ENCODE measurements at places on chromosomes 7 and 10.

DNA sequence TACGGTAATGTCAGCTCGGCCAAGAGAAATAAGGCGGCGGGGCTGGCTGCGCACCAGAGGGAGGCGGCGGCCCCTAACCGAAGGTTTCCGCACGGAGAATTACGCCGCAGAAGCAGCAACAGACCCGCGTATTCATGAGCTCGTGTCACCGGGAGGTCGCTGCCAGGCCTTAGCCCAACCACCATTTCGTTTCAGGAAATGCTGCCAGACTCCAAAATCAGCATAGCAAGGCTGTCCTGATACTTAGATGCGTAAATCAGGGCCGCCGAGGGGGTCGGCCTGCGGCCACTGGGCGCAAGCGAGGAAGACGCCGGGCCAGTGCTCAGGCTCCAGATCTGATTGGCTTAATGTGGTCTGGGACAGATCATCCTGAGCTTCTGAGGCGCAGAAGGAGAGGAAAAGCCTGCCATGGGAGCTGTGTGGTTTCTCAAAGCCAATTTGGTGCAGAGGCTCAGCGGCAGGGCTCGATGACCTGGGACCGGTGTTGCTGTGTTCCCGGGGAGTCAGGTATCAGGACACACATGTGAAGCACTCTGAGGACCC is 247.9 kb downstream of the BAMBI start:
- peak; percentile 11 for DNase-seq

GRCh38 chr10:3827266-3827665 is 42.3 kb upstream of the KLF6 start:
- peak; percentile 44 for DNase-seq

- peak; percentile 75 for DNase-seq
Measured at GRCh38 chr10:103759100-103759781, 96.1 kb downstream of the SH3PXD2A start.

DNA sequence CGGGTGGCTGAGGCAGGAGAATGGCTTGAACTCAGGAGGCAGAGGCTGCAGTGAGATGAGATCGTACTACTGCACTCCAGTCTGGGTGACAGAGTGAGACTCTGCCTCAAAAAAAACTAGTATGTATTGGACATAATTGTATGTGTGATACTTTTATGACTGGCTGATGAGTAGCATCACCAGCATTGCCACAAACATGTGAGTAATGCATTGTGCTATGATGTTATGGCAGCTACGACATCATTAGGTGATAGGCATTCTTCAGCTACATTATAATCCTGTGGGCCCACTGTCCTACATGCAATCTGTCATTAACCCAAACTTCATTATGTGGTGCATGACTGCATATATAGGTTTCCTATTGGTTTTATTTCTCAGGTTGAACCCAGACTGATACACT is 352.4 kb downstream of the GALNT17 start:
- DNase-seq, result peak; percentile 88

DNA sequence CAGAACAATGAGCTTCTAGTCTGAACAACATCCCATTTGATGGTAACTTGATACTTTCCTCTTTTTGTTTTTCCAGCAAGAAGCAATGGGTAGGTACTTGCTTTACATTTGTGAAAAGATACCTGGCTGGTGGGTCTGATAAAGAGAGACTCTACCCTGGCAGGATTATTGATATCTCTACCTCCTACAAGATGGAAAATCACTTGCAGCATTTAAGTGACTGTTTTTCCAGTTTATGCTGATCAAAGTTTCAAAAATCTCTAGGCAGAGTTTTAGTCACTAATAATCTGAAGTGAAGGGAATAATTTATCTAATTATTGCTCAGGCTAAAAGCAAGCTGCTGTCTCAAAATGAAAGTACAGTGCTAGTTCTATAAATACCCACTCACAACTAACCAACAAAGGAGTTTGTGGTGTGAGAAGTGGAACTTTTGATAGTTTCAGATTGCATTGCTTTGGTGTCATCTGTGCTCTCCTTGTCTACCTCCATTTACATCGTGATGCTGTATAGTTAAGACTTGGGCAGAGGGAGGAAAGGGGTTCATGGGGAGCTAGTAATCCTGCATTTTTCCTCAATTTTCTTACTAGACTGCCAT is 86.0 kb upstream of the ANKRD1 start:
- no peak for DNase-seq

DNA sequence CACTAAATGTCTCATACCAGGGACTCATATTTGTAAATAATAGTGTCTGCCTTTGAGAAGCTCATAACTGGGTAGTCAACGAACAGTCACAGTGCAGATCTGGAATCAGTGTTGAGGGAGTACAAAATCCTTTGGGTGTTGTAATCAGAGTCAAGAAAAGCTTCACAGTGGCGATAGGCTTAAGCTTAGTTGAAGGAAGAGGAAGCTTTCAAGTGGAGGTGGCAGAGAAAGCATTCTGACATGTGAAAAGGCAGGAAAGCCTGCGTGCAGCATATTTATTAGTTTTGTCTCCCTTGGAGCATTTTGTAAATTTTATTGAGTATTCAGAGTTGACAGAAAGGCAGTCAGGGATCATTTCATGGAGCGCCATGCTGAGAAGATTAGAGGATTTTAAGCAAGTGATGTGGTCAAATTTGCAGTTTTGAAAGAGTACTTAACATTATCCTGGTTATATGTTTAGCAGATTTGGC is 104.9 kb downstream of the ADK start:
- peak; percentile 12 for DNase-seq

GRCh38 chr7:107167483-107168232 is 1.1 kb upstream of the HBP1 start:
- peak; percentile 85 for DNase-seq

DNA sequence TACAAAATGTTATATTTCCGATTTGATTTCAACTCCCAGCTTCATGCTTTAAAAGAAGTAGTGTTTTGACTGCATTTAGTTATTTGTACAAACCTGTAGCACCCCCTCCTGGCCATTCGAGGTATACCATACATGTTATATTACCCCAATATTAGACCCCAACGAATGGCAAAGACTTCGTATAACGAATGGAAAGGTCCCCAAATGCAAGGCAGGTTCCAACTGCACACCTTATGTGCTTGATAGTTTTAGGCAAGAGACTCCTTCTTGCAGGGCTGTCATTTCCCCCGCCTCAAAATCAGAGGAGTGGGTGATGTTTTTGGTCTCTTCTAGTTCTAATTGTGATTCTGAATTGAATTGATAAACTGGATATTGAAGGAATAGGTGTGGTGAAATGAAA is 101.1 kb upstream of the TARP start:
- DNase-seq, result peak; percentile 11

- DNase-seq, result peak; percentile 46
Measured at GRCh38 chr7:18494821-18495408, 634 bp upstream of the HDAC9 start.

DNA sequence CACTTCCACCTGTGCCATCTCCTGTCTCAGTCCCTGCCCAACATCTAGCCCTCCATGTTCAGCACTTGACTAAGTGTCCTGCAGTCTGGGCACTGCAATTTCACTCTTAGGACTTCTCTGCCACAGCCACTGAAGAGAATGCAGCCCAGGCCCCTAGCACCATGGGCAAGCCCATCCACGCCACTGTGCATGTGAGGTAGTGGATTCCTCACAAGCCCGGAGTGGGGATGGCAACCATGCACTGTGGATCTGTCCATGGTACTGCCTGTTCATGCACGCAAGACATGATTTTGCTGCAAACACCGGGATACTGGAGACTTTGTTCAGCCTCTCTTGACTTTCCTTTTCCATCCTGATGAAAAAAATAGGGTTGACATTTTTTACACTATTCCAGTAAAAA is 12.3 kb downstream of the DDC start:
- DNase-seq, result peak; percentile 37

GRCh38 chr7:3282457-3282856 is 18.6 kb upstream of the SDK1 start:
- no peak for DNase-seq

DNA sequence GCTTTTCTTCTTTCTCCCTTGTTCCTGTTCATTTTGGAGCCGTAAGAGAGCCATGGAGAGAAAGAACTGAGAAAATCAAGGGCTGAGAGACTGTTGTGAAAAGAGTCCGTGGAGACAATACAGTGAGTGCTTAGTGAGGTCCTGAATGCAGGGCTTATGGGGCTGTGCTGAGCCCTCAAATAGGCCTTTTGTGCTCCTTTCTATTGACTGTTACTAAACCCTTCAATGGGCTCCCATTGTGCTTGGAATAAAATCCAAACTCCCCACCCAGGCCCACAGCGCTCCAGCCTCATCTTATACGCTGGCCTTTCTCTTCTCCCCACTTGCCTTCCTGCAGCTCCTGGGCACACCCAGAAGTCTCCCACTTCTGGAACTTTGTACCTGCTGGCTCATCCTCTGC is 243.1 kb upstream of the HABP2 start:
- DNase-seq, result no peak

DNA sequence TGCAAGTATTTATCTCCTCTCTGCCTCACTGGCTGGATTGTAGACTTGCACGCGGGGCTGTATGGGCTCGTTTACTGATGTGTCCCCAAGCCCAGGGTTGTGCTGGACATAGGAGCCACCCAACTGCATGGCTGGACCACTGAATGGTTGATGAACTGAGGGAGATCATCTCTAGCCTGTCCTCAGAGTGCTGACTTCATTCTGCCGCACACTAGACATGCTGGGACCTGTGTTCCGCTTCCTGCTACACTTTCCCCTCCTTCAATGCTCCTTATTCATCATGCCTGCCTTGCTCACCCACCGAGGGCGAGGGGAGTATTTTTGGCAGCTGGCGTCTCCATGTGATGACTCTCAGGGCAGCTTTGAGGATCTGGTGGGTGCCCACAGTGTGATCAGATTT is 440.2 kb downstream of the GLRX3 start:
- no peak for DNase-seq

DNA sequence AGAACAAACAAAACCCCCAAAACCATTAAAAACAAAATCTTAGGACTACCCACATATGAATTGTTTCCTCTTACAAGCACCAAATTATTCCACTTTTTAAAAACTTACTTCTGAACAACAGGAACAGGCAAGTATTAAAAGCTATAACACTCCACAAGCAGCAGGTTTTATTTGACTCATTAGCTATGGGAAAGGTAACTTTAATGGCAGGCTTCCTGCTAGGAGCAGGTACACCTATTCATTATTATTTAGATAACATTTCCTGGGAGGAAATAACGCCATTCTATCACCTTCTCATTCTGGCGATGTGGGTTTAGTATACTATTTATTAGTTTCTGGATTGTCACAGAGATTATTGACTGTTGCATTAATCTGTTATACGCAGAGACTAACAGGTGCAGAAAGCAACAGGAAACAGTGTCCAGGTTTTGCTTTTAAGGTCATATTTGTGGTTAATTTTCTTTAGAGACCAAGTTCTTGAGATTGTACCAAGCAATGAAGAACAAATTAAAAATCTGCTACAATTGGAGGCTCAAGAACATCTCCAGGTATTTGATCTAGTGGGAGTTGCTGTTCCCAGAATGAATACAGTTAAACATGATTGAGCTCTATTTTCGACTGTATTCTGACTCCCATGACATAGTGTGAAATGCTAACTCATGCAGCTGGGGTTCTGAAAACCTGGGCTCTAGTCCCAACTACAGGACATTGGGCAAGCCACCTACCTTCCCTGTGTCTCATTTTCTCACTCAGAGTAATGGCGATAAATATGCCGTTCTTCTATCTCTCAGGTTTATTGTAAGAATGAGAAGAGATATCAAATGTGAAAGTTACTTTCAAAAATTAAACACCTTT is 2.0 kb downstream of the CPA2 start:
- no peak for DNase-seq

- DNase-seq, result peak; percentile 62
Measured at GRCh38 chr10:49115015-49115795, at the start of gene VSTM4. Gene VSTM4 (minus strand): TSS chr10:49115522. CDS start chr10:49115485, 37 bp downstream.

- DNase-seq, result no peak
Measured at GRCh38 chr7:50069613-50070012, 23.4 kb downstream of the ZPBP start.

GRCh38 chr7:105316578-105317344 is 72.0 kb downstream of the SRPK2 start:
- DNase-seq, result no peak

- DNase-seq, result no peak
Measured at GRCh38 chr7:90864088-90864487, 268.0 kb downstream of the CDK14 start.

DNA sequence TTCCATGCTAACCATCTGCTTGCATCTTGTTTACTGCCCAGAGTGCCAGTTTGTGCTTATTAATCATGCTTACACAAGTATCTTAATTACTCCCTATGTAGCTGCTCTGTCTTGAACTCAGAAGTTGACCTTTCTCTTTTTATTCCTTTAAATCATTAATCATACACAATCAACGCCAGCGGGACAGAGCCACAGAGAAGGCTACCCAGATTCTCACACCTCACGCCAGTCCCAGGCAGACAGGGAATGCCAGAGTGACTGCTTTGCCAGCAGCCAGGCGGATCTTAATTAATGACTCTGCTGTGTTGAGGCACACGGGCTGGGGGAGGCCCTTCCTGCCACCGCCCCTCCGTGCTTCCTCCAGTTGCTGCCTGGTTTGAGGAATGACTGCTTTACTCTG is 229.4 kb downstream of the LRMDA start:
- no peak for DNase-seq

DNA sequence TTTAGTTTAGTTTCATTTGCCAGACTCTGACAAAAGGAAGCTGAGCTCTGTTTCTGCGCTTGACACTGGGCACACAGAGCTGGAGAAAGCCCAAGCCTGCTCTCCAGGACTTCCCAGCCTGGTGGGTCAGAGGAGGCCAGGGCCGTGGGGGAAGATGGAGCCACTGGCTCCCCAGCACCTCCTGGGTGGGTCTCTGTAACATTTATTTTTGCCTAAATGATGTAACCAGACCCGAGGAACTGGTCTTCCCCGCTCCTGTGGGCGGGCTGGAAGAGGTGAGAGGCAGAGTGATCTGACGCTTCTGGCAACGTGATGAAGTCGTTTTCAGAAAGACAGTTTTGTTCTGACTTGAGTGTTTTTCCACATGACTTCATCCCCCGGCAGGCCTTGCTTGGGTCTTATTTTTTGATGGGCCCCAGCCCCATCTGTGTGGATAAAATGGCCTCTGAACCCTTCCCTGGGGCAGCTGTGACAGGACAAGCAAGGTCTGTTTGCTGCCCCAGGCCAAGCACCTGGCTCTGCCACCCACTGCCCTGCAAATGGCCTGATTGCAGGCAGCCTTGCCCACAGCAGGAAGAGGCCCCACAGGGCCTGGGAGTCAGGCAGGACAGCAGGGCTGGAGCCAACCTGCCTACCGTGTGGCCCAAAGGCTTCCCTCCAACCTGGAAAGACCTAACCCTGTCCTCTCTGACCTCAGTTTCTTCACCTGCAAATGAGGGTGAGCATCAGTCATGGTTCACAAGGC is 304.9 kb upstream of the ZMIZ1 start:
- DNase-seq, result no peak

GRCh38 chr7:156578578-156578940 is 62.0 kb upstream of the RNF32 start:
- DNase-seq, result no peak
